Ecto neural progenitor cell (in vitro differentiated cells): ENCODE measurements at places on chromosomes 5 and 9.

DNA sequence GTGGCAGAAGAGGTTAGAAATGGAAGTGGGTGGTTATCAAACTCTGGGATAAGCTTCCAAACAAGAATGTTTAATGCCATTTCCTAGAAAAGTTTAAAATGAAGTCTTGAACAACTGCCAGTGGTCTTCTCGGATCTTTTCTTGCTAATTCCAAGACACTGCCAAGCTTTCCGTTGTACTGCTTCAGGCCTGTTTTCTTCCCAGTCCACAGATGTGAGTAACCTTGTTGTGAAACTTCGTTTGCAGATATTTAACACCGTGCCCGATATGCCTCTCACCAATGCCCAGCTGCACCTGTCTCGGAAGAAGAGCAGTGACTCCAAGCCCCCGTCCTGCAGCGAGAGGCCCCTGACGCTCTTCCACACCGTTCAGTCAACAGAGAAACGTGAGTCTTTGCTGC lies 269.8 kb downstream of the NR3C1 start:
- DNase-seq, result no peak

DNA sequence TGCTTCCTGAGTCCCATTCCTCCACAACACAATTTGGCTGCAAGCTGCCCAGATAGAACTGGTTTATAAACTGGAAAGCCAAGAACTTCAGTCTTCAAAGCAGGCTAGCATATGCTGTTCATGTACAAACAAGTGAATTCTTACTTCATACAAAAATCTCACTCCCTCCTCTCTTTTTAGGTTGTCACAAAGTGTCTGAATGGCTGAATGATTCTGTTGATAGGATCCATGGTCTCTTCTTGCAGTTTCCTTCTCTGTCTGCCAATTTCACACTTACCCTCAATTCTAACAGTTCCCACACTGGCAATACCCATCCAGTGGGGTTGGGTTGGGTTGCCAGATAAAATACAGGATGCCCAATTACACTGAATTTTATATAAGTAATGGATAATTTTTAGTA lies 363.5 kb downstream of the DEPDC1B start:
- no peak for DNase-seq

DNA sequence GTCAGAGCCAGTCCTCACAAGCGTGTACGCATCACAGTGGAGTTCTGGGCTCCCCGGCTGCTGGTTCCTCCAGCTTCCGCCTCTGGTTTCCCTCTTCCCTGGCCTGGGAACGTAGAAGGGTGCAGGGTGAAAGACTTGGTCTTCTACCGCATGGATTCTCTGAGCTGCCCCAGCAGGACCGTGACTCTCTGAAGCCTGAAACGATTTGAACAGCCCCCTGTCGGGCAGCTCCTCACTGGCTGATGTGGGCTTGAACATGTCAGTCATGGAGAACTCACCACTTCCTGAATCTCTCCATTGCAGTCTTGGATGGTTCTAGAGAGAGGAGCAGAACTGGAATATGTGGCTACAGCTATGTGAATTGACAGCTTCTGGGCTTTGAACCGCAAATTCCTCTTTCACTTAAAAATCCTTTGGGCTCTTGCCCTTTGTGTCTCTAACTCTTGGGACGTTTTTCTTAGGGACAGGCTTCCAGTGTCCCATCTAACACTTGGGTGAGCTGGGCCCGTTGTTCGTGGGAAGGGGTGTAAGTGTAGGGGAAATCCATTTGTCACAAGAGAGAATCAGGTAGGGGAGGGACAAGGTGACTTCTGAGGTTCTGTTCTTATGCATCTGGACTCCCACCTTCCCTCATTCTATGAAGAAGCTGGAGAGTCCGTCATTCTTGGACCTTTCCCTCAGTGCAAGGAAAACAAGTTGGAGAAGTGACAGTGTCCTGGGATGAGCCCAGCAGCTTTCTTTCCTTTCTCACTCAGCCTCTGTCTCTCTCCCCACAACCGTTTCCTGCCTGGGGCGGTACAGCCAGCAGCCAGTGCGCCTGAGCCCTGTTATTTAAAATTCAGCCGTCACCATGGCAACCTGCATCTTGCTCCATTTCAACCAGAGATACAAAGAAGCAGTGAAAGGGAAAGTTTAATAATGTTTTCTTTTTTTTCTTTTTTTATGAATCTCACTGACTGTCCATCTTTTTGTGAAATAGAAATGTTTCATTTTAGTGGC lies 84.7 kb downstream of the PTTG1 start:
- no peak for DNase-seq

DNA sequence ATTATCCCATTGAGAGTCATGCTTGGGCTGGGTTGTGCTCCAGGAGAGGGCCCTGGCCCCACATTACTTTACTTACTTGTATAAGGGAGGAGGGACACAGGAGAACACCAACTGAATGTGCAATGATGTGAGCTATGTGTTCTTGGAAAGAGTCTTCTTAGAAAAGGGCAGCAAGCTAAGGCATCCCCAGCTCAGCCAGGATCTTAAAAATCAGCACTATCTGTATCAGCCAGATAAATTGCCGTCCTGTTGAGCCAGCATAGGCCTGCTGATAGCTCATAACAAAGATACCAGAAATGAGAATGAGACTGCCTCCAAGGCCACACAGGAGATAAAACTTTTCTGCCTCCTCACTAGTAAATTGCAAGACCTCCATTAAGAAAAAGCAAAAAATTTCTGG lies 357.5 kb downstream of the CAAP1 start:
- no peak for DNase-seq

GRCh38 chr5:56282216-56282615 lies 49.1 kb upstream of the ANKRD55 start:
- no peak for DNase-seq

DNA sequence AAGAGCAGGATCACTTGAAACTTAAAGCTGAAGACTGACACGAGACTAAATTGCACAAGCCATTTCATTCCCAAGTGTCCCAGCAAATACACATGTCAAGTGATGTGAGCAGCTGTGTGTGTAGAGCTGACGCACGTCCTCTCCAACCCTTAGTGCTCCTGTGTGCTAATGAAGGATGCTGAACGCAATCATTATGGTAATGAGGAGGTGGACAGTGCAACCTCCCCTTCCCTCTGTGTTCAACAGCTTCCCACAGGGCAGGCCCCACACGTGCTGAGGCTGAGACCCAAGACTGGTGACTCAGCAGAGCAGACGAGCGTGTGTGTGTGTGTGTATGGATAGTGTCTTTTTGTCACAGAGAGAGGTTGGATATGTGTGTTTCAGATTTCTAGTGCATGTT lies 702.1 kb downstream of the SEMA5A start:
- no peak for DNase-seq

- no peak for DNase-seq
Observed at GRCh38 chr5:66745297-66745696, 149.1 kb downstream of the MAST4 start.

GRCh38 chr5:59245198-59245597 lies 648.3 kb downstream of the PDE4D start:
- no peak for DNase-seq

- DNase-seq, result peak; percentile 82
Observed at GRCh38 chr9:137665697-137666512, 47.1 kb downstream of the EHMT1 start.

- no peak for DNase-seq
Observed at GRCh38 chr9:124062172-124062571, 50.6 kb downstream of the LHX2 start.

DNA sequence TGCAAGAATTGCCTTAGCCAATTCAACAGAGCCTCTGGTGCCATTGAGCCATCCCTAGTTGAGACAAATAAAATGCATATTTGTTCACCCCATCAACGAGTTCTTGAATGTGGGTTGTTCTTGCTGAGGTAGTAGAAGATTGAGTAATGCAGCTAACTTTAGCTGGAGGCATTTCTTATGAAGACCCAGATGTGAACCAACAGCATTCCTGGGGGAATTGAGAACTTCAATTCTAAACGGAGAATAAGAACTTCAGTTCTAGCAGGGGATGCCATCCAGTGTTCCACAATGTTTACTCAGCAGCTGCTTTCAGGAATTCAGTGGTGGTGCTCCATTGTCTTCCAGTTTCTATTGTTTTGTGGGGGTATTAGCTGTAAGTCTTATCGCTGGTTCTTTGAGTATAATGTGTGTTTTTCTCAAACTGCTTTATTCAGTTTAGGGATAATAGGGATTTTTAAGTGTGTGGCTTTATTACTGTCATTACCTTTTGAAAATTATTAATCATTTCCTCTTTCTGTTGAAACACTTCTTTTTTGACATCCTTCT lies 1968.2 kb upstream of the NUDT12 start:
- no peak for DNase-seq

GRCh38 chr5:164206196-164206595 lies 700.8 kb downstream of the MAT2B start:
- no peak for DNase-seq

GRCh38 chr9:112180387-112180881 lies 5.3 kb upstream of the SUSD1 start:
- no peak for DNase-seq

DNA sequence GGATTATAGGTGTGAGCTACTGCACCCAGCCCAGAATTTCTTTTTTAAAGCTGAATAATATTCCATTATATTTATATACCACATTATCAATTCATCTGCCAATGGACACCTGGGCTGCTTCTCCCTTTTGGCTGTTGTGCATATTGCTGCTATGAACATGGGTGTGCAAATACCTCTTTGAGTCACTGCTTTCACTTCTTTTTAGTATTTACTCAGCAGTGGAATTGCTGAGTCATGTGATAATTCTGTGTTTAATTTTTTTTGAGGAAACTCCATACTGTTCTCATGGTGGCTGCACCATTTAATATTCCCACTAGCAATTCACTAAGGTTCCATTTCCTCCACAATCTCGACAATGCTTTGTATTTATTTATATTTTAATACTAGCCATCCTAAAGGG lies 36.1 kb upstream of the KIF4B start:
- DNase-seq, result no peak

DNA sequence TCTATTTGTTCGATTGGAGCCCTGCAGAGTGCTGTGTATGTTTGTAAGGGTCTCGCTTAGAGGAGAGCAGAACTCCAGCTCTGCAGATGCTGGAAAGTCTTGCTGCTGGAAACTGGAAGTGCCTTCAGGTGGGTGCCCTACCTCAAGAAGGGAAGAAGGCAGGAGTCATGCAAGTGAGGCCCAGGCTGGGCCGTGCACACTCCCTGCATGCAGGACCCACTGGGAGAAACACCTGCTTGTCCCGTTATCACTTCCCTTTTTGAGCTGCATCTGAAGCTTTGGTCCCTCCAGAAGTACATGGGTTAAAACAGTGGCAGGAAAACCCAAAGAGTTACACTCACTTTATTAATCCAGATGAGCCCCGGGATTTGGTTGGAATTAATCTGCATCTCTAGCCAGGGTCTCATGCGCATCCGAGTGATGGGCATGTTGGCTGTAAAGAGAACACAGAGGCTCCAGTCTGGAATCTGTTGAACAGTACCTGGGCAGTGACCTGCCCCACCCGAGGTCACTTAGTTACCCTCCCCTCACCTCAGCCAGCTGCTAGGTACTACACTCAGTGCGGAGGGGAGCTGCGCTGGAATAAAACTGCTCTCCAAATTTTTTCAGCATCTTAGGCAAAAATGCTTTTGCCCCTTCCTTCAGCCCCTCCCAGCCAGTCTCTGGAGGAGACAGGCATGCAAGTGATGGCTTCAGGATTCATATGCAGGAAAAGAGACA lies 1.4 kb downstream of the IRF1 start:
- peak; percentile 32 for DNase-seq

DNA sequence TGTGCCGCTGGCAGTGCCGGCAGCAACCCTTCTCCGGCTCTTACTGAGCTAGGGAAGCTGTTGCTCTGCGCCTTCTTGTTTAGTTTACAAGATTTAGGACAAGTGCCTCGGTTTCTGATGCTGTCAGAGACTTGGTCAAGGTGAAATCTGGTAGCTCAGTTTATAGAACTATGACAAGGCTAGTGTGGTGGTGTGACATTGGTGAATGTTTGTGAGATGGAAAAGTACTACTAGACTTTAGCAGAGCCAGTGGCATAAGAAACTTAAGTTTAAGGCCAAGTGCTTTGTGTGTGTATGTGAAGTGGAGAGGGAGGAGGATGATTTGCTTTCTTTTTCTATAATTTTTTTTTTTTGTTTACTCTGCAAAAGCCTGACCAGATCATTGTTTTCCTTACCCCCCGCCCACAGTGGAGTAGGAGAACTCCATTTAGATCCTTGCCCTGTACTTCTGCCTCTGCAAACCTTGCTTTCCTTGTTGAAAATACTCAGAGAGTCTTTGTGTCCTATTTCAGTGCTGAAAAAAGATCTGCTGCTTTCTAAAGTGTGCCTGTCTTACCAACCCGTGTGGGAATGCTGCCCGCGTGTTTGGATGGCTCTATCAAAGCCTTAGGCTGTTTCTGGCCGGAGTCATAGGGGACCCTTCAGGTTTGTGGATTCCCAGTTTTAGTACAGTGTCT lies 75.9 kb downstream of the TRIO start:
- DNase-seq, result no peak

GRCh38 chr5:83337453-83338035 lies 134.0 kb upstream of the VCAN start:
- DNase-seq, result no peak

GRCh38 chr5:177142098-177142611 lies 8.6 kb downstream of the NSD1 start:
- no peak for DNase-seq

DNA sequence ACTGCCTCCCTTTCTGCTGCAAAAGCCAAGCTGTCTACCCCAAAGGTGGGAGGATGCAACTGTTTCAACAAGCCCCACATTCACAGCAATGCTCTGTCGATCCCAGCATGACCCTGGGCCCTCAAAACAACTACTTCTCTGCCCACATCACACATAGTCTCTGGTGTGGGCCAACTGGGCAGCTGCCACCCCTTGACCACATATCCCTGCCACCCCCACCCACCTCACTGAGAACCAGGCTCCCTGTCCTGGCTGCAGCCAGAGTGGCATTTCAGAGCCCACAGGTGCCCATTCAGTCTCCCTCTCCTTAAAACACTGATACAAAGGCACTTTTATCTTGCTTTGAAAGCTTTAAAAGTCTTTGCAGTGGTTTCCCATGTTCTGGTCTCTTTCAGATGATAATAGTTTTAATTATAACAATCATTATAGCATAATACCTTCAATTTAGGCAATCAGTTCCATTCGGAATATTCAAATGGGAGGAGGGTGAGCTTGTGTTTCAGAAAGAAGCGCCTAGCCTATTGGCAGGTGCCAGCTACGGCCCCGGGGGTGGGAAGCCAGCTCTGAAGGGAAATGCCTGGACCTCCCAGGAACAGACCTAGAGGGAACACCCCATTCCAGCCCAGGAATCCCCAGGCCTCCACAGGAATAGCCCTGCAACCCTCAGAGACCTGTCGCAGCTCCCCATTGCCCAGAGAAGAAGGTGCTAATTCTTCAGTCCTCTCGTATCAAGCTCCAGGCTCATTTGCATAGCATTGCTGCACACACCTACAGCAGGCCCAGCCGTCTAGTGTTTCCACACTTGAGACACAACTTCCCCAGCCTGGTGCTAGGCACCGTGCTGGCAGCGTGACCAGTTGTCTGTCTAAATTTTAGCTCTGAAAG lies 90.8 kb downstream of the C5orf15 start:
- no peak for DNase-seq

DNA sequence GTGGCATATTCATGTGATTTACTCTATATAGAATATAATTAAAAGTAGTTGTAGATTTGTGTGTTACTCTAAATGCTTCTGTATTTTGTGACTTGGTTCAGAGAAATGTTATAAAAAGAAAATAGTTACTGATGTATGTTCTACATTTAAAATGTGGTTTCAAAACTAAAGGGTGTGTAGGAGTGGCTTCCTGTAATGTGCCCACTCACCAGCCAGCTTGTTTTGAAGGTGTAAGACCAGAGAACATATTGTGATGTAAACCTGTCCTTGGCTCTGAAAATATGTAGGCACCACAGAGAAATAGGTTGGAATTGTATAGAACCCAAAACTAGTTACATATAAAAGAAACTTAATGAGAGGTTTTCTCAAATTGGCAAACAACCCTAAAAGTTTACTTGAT lies 51.2 kb upstream of the ARRDC3 start:
- DNase-seq, result no peak

GRCh38 chr5:93331863-93332262 lies 249.2 kb downstream of the NR2F1-AS1 start:
- no peak for DNase-seq
